ENCODE measurements at places on chromosomes 11 and 22.
A peak's percentile ranks its signal among the peaks of the same experiment; 100 is the strongest.

DNA sequence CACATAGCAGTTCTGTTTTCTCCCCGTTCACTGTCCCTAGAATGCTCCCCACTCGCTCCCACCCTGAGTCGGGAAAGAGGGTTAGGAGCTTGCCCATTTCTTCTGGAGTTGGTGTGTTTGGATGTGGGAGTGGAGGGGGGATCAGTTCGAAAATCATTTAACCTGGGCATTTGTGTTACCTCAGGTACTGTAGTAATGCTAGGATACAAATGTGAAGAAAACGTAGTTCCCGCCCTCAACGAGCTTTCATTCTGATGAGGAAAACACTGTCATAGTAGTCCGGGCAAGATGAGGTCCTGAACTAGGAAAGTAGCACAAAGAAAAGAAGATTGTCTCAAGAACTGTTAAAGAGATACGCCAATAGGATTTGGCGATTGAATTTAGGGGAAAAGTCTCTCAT, 539 bp downstream of the SDHD start:
- DNase-seq, result no peak

DNA sequence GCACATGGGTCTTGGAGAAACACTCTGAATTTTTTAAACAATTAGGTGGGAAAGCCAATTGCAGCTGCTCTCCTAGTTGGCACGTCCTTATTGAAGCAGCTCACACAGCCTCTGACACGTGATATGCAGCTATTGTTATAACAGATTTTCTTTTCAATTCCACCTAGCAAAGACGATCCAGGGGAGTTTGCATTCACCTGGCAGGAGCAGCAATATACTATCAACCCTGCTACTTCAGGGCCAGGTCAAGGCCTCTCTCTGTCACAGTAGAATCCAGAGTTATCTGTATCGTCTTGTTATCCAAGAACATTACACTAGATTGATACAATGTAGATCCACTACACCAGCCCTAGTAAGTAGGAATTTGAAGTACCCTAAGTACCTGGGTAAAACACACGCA, 8.3 kb downstream of the KRTAP5-11 start:
- DNase-seq, result no peak

DNA sequence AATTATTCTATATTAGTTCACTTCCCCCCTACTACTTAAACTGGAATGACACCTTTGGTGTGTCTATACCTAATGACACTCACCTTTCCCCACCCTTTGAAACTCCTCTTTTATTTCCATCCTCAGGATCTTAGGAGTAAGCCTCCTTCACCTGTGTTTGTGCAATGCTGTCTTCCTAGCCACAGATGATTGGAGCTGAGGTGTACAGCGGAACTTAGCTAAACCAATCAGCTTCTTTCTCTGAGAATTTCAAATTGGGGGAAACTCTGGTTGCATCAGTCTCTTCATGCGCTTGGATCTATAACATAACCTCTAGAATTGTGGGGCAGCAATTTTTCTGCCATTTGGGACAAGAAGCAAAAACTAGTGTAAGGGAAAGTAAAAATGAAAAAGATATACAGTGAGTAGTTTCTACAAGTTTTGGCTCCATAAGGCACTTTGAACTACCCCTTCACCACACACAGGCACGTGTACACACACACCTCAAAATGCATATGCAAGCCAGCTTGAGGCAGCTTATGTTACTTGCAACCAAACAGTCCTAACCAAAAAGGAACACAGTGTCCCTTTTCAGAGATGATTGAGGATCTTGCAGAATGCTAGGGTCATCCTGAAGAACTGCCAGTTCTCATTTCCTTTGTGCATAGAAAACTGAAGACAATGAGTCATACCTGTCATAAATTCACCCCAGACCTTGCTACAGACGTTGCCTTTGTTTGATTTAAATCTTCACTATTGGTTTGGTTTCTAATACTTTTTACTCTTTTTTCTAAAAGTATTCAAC, 36.0 kb upstream of the LDLRAD3 start:
- DNase-seq, result no peak

DNA sequence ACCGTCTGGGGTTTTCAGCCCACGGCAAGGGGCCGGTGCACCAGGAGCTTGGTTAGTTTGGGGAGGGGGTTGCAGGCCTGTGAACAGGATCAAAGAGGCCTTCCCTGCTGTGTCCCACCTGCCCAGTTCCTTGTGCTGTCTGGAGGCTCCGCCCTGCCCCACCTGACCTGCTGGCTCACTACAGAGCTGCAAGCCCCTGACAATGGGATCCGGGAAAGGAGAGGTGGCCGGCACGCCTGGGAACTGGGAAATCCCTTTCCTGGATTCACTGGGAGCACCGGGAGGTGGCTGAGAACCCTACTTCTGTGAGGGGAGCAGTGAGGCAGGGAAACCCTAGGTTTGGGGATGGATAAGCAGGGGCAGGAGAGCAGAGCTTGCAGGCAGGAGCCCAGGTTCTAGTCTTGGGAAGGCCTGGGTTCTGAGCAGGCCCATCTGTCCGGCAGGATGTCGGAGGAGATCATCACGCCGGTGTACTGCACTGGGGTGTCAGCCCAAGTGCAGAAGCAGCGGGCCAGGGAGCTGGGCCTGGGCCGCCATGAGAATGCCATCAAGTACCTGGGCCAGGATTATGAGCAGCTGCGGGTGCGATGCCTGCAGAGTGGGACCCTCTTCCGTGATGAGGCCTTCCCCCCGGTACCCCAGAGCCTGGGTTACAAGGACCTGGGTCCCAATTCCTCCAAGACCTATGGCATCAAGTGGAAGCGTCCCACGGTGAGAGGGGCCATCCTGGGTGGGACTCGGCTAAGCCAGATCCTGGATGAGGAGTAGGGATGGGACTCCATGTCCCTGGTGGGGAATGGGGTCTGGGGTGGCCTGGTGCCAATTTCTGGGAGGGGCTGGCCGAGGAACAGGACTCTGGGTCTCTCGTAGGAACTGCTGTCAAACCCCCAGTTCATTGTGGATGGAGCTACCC, 786 bp downstream of the CAPN1 start:
- peak; percentile 32 for DNase-seq

- DNase-seq, result no peak
Observed at GRCh38 chr11:74033046-74033445, 24.2 kb upstream of the UCP3 start.

GRCh38 chr22:25362883-25363240, 143.4 kb downstream of the CRYBB2 start:
- DNase-seq, result no peak

- DNase-seq, result peak; percentile 31
Observed at GRCh38 chr11:113675003-113675561, 31.0 kb downstream of the TMPRSS5 start.

DNA sequence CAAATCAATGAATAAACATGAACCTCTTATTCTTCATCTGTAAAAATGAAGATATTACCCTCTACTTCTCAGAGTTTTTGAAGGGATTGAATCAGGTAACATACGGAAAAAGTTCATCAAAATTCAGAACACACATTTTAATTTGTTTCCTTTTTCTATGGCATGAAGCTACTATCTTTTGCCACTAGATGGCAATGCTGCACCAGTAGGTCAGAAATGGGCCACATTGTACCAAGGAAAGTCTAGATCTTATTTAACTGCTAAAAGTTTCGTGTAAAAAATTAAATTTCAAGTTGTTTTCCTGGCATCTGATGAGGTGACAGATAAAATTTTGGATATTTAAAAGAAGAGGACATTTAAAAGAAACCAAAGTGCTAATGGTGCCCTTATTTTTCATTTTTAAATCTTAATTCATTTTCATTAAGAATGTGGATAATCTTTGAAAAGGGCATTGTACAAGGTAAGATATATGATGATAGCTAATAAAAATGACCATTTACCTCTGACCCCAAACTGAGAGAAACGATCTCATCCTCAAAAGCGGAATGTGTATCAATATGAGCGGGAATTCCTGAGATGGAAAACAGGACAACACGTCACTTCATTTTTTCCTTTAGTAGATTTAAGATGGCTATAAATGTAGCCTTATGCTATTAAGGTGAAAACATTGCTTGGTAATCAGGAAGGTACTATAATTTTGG, 16.1 kb downstream of the ALKBH8 start:
- DNase-seq, result peak; percentile 28

DNA sequence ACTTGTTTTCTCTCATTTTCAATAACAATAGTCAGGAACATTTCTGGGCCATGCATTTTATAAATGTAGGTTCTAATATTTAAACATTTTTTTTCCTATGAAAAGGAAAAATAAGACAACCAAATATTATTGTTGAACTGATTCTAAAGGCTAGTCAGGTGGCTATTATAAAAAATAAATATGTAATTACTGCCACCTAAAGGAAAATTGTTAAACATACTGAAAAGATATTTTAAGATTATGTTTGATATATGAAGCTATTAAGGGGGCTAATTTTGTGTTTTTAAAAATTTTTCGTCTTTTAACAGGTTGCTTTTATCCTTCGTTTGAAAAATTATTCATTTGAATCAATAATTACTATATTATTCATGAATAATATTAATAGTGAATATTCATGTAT, 62.2 kb upstream of the FDX1 start:
- DNase-seq, result no peak

DNA sequence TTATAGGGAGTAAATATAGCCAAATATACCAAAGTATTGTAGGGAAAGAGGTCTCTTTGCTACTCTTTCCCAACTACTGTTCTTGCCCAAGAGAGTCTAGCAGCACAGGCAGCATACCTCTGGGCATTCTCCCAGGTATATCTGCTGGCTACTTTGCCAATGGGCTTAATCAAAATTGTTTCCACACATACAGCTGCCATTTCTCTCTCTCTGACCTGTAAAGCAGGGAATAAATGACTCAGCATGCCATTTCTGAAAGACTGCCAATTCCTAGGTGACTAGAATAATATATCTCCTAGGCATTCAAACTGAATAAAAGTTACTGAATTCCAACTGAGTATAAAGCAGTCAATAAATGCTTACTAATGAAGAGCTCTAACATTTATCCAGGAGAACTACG, 44.6 kb downstream of the RDX start:
- no peak for DNase-seq

DNA sequence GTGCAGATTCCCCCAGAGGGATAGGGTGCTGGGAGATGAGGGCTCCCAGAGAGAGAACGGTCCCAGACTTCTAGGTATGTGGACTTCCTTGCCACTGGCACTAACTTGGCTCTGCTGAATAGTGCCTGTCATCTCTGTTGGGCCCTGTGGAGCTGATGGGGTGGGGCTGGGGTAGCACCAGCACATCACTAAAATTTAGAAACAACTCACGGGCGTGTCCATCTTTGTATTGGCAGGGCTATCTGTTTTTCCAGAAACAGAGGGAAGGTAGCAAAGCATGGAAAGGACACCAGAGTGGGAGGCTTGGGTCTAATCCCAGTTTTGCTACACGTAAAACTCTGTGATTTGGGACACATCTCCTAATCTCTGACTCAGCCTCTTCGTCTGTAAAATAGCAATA, 25.8 kb downstream of the SWAP70 start:
- no peak for DNase-seq

DNA sequence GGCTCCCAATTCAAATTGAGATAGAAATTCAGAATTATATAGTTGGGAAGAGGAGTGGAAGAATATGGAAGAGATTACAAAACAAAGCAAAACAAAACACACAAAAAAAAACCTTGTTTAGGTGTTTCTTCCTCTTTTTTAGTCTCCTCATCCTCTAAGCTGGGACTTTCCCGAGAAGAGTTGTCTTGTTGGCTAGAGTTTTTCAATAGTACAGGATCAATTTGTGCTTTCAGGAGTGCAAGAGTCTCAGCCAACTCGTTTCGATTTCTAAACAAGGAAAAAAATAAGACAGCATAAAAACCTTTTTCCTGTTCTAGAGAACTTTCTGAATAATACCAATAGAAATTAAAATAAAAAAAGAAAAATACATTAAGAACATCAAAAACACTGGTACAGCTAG, 87.8 kb upstream of the CLNS1A start:
- DNase-seq, result no peak

DNA sequence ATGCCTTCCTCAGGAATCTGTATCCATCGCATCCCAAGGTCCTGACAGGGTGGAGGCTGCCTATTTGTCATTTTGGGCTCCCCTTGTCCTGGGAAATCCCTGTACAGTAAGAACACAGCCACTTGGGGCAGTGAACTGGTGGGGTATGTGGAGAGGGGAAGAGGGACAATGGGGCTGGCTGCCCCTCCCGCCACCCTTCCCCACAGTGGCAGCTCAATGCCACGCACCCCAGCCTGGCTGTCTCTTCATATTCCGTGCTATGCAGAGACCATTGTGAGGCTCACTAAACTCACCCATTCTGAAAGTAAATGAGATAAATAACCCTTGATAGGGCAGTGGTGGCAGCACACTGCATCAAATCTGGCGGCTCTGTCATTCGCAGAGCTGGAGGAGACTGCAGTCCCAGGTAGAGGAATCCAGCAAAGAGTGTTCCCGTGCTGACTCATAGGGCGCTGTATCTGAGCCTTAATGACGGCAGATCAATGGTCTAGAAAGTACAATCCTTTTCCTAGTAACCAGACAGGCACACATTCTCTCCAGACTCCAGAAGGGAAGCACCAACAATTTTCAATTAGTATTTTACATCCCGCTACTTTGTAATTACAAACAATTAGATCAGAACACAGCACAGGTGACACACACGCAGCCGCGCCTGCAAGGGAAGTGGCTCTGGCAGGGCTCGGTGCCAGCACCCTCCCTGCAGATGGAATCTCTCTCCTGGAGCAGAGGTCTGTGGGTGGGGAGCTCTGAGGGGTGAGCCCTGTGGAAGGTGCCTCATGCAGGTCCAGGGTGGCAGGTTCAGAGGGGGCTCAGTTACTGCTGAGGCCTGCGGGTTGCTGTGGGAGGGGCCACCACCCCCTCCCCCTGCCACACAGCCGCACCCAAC, 167.9 kb upstream of the B3GAT1 start:
- DNase-seq, result no peak

- no peak for DNase-seq
Observed at GRCh38 chr11:64243236-64243854, 2.5 kb downstream of the FKBP2 start.

- no peak for DNase-seq
Observed at GRCh38 chr11:64608636-64609035, 17.6 kb downstream of the SLC22A12 start.

DNA sequence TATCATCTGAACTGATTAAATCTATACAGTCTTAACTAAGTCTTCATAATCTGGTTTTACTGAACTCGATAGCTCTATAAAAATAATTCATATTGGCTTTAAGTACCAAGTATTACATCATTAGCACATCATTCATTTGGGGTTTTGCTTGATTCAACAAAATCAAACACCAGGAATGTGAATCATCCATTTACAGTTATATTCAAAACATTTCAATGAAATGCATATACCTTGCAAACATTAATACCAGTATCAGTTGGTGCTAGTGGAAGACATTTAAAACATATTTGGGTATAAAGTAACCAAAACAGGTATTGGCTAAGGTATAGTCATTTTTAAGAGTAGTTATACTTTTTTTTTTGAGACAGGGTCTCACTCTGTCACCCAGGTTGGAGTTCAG, 12.2 kb upstream of the CCDC89 start:
- no peak for DNase-seq

GRCh38 chr11:47991266-47991830, 11.0 kb downstream of the PTPRJ start:
- no peak for DNase-seq

GRCh38 chr11:10026514-10026913, 267.5 kb downstream of the SBF2 start:
- no peak for DNase-seq

DNA sequence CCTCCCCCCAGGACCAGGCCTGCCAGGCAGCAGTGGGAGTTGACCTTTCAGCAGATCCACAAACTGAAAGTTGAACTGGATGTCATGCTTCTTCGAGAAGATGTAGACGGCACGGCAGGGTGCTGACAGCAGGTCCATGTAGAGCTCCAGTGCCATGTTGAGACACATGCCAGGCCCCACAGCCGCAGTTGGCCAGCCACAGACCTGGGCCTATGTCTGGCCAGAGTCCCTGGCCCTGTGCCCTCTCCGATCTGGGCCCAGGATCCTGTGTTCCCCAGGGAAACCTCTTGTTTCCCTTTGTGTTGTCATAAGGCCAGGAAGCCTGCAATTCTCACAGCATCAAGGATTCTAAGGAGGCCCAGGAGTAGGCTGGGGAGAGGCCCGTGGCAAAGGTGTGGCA, at the start of gene GSTT4:
Gene GSTT4 (minus strand): TSS at position 253 of the 400 bp plus-strand sequence. CDS start 97 bp downstream, at position 156.
- DNase-seq, result no peak

All from activated CD4-positive, alpha-beta T cell treated with anti-CD3 and anti-CD28 coated beads for 48 hours (primary cell).